Activated naive CD4-positive, alpha-beta T cell treated with anti-CD3 and anti-CD28 coated beads, Interleukin-2, amount 10 ng/mL, durations not matched to agents 7 days and 5 days (primary cell): ENCODE measurements at places on chromosomes 2 and 18.

- H3K27ac ChIP-seq, result no peak overlapping the region
- H3K4me1 ChIP-seq, result no peaks in the 10 kb centered on the region
- DNase-seq, result no peak
- no peaks in the 10 kb centered on the region for H3K27me3 ChIP-seq
- H3K4me3 ChIP-seq, result no peak overlapping the region
- H3K36me3 ChIP-seq, result no peaks in the 10 kb centered on the region
Observed at GRCh38 chr18:24942144-24942543, 409.8 kb downstream of the ZNF521 start.

- no peak overlapping the region for H3K27ac ChIP-seq
- no peak for DNase-seq
- no peak overlapping the region for H3K4me3 ChIP-seq
- no peaks in the 10 kb centered on the region for H3K4me1 ChIP-seq
- H3K27me3 ChIP-seq, result no peaks in the 10 kb centered on the region
Observed at GRCh38 chr18:52657043-52657805, 317.2 kb downstream of the DCC start.

DNA sequence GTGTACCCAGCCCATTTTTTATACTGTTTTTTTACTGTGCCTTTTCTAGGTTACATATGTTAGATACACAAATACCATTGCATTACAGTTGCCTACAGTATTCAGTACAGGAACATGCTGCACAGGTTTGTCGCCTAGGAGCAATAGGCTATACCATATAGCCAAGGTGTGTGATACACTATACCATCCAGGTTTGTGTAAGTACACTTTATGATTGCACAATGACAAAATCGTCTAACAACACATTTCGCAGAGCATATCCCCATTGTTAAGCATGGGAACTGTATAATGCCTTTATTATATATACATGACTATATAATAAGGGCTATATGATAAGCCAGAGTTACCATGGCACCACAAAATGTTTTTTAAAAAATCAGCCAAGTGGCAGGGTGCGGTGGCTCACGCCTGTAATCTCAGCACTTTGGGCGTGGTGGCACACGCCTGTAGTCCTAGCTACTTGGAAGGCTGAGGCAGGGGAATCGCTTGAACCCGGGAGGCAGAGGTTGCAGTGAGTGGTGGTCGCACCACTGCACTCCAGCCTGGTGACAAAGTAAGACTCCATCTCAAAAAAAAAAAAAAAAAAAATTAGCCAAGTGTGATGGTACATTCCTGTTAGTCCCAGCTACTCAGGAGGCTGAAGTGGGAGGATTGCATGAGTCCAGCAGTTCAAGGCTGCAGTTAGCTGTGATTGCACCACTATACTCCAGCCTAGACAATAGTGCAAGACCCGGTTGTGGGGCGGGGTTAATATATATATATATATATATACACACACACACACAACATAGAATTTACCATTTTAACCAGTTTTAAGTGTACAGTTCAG, 2.8 kb upstream of the CENPA start:
- peaks cover 24% of the 10 kb centered on the region for H3K4me1 ChIP-seq
- no peak overlapping the region for H3K4me3 ChIP-seq
- H3K36me3 ChIP-seq, result peaks cover 27% of the 10 kb centered on the region
- no peaks in the 10 kb centered on the region for H3K27me3 ChIP-seq
- H3K27ac ChIP-seq, result peak overlapping the region; percentile 62

- H3K4me1 ChIP-seq, result no peaks in the 10 kb centered on the region
- no peak overlapping the region for H3K27ac ChIP-seq
- H3K4me3 ChIP-seq, result no peak overlapping the region
- H3K36me3 ChIP-seq, result no peaks in the 10 kb centered on the region
Observed at GRCh38 chr18:46418663-46419260, 238.3 kb downstream of the LOXHD1 start.

- peak; percentile 39 for DNase-seq
- H3K36me3 ChIP-seq, result no peaks in the 10 kb centered on the region
- no peak overlapping the region for H3K4me3 ChIP-seq
- H3K4me1 ChIP-seq, result no peaks in the 10 kb centered on the region
- H3K27ac ChIP-seq, result no peak overlapping the region
Observed at GRCh38 chr2:160918906-160919503, 241.2 kb upstream of the TANK start.

DNA sequence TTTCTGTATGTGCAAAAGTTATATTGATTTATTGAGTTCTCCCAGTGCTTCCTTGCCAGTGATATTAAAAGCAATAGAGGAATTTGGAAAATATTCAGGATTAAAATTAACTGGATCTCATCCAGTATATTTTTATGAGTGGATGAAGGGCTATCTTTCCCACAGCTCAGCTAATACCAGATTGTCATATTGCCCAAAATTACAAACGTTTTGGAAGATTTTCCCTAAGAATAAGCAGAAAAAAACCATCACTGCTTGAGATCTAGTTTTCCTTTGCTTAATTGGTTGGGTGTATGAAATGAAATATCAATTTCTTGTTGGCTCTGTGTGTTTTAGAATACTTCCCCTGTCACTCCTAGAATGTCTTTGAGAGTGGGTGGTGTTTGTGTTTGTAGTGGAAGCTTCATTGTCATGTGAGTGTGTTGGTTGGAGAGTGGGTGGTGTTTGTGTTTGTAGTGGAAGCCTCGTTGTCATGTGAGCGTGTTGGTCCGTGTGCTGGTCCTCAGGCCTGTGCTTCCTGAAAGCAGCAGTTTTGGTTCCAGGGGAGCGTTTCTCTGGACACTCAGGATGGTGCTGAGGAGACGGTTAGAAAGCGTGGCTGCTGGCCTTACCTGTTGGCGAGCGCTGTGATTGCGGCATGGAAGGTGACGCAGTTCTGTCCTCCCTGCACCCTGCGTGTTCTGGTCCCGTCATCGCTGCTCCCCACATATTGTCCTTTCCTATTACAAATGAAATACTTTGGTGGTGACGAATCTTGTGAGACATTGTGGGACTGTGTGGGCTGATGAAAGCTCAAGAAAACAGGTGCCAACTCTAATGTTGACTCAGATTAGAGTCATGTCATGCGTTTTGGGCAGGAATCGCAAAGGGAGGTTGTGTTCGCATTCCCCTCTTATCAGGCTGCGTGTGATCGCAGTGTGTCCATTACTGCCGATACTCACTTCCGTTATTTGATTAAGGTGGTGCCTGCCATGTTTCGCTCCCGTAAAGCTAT, 12.4 kb downstream of the ASB1 start:
- peaks cover 53% of the 10 kb centered on the region for H3K36me3 ChIP-seq
- H3K27ac ChIP-seq, result peak overlapping the region; percentile 24
- H3K4me3 ChIP-seq, result no peak overlapping the region
- no peaks in the 10 kb centered on the region for H3K27me3 ChIP-seq
- H3K4me1 ChIP-seq, result peaks cover 22% of the 10 kb centered on the region

DNA sequence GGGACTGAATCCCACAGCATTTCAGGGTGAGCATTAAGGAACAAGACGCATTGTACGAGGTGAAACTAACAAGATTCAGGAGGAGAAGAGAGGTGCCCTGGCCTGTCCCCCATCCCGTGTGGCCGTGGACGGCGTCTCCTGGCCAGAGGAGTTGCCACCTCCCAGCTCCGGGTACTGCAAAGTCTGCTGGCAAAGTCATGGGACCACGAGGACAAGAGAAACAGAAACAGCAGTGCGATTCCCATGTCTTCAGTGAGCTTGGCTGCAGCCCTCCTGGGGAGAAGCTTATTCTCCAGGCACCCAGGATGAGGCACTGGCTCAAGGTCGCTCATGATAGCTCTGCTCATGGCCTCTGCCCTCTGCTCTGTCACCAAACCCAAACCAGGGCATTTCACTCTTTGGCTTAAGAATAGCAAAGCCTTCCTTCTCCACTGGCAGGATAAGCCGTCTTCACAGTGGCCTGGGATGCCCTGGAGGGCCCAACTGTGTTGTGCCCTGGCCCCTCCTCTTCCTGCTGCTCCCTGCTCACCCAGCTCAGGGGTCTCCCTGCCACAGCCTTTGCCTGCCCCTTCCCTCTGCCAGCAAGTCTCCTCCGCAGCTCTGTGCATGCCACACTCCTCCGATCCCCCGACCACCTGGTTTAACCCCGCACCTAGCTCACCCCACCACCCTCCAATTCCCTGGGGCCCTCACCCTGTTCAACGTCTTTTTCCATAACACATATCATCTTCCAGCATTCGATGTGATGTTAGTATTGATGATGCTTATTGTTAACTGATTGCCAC, 144.8 kb downstream of the PXDN start:
- no peaks in the 10 kb centered on the region for H3K4me1 ChIP-seq
- no peaks in the 10 kb centered on the region for H3K36me3 ChIP-seq
- DNase-seq, result no peak
- no peak overlapping the region for H3K27ac ChIP-seq
- H3K4me3 ChIP-seq, result no peak overlapping the region
- H3K27me3 ChIP-seq, result no peaks in the 10 kb centered on the region

- no peaks in the 10 kb centered on the region for H3K36me3 ChIP-seq
- H3K4me1 ChIP-seq, result peaks cover 20% of the 10 kb centered on the region
- DNase-seq, result no peak
- no peak overlapping the region for H3K27ac ChIP-seq
Observed at GRCh38 chr2:108935271-108935741, 53.7 kb downstream of the EDAR start.

DNA sequence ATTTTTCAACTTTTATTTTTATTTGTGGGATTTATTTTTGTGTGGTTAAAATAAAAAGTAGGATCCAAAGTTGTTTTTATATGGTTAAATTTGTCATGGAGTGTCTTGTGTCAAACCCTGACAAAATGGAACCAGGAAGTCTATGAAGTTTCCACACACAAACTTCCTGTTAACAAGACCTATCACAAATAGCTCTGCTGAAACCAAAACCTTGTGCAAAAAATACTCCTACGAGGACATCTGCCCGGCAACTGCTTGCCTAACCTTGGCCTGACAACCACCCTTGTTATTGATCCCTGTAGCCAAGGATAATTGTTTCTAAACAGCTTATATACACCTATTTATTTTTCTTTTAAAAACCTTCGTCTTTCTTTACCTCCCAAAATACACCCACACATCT, 389.6 kb downstream of the TRIB2 start:
- H3K4me1 ChIP-seq, result no peaks in the 10 kb centered on the region
- no peaks in the 10 kb centered on the region for H3K36me3 ChIP-seq
- H3K27me3 ChIP-seq, result peaks cover 3% of the 10 kb centered on the region
- H3K27ac ChIP-seq, result no peak overlapping the region

- H3K4me3 ChIP-seq, result peak overlapping the region; percentile 25
- H3K27me3 ChIP-seq, result no peaks in the 10 kb centered on the region
- H3K36me3 ChIP-seq, result peaks cover 67% of the 10 kb centered on the region
- DNase-seq, result peak; percentile 64
- H3K4me1 ChIP-seq, result peaks cover 95% of the 10 kb centered on the region
Observed at GRCh38 chr2:84846041-84846663, 34.7 kb downstream of the TRABD2A start.
